ENCODE measurements at places on chromosomes 12 and 14.

DNA sequence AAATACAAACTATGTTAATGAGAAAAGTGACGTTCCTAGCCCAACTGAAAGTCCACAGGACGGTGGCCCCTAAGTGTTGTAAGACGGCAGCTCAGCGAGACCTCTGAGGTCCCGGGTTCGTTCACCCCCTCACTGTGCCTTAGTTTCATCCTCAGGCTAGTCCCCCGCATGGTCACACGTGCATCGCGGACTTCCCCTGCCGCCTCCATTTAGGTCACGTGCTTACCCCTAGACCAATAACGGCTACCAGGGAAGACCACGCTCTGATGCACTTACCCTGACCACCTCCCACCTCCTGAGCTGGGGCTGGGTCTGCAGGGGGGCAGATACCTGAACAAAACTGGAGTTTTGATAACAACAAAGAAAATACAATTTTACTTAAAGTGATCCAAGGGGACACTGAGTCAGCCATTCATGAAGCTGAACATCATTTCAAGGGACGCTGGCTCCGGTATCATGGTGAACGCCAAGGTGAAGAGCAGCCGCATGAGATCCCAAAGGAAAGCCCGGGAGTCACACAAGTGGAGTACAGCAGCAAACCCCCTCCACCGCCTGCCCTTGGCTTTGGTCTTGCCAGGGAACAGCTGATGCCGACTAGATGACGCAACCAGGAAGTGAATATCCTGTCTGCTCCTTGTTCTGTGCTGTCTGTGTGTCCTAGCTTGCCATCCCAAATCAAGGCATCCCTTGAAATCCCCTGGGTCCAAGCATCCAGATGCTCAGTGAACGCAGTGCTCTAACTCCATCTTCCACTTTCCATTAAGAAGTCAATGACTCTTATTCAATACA is 274.1 kb downstream of the PCNX1 start:
- no peak overlapping the region for H3K27ac ChIP-seq
- DNase-seq = no peak
- no peak overlapping the region for H3K4me3 ChIP-seq
- peaks cover 3% of the 10 kb centered on the region for H3K27me3 ChIP-seq
- no peaks in the 10 kb centered on the region for H3K36me3 ChIP-seq
- H3K4me1 ChIP-seq = no peaks in the 10 kb centered on the region

- DNase-seq = no peak
- H3K4me1 ChIP-seq = no peaks in the 10 kb centered on the region
- H3K27ac ChIP-seq = no peak overlapping the region
- H3K36me3 ChIP-seq = peaks cover 6% of the 10 kb centered on the region
Measured at GRCh38 chr12:62305778-62306177, 45.6 kb downstream of the USP15 start.

GRCh38 chr14:72563676-72564075 is 330.2 kb downstream of the DPF3 start:
- no peaks in the 10 kb centered on the region for H3K36me3 ChIP-seq
- H3K4me1 ChIP-seq = peaks cover 17% of the 10 kb centered on the region
- no peaks in the 10 kb centered on the region for H3K27me3 ChIP-seq
- no peak overlapping the region for H3K27ac ChIP-seq
- DNase-seq = no peak
- H3K4me3 ChIP-seq = no peak overlapping the region

- no peaks in the 10 kb centered on the region for H3K4me1 ChIP-seq
- no peak for DNase-seq
- H3K27ac ChIP-seq = no peak overlapping the region
- H3K27me3 ChIP-seq = no peaks in the 10 kb centered on the region
Measured at GRCh38 chr12:124002021-124002644, 29.1 kb downstream of the ZNF664 start.

- no peak overlapping the region for H3K27ac ChIP-seq
- peaks cover 57% of the 10 kb centered on the region for H3K36me3 ChIP-seq
- H3K4me1 ChIP-seq = no peaks in the 10 kb centered on the region
- no peak overlapping the region for H3K4me3 ChIP-seq
- H3K27me3 ChIP-seq = no peaks in the 10 kb centered on the region
Measured at GRCh38 chr12:120216742-120217605, 16.1 kb upstream of the RPLP0 start.

Measured in keratinocyte (primary cell).